ENCODE measurements at places on chromosomes 4 and X. TPM values are rescaled to one million over a fixed set of nuclear protein-coding genes. Genes with fewer than 3 reads are reported as not detected.

DNA sequence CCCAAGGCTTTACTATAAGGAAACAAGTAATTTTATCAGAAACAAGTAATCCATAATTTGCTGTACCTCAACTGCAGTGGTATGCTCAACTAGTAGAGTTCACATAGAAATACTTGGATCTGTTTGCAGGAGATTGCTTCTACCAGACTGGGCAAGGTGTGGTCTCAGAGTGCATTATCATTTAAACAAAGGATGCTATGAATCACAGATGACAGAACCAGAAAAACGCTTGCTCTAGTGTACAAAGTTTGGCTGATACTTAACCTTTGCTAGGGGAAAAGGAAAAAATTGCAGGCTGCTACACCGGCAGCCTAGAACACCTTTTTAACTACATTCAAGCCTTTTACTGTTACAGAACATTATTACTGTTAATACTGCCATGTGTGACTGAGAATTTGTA is 97.1 kb downstream of the ENOX2 start:
- no peak for DNase-seq

Gene EDA2R
- total RNA-seq = not detected

Gene SPOCK3
- not detected for total RNA-seq

Gene MSL3
- 22.5 TPM for total RNA-seq

- no peak for DNase-seq
Measured at GRCh38 chrX:53494436-53494835, 60.3 kb upstream of the HSD17B10 start.

GRCh38 chr4:187158003-187158402 is 434.3 kb upstream of the FAT1 start:
- DNase-seq = no peak

GRCh38 chr4:66273110-66273509 is 602.8 kb upstream of the EPHA5 start:
- DNase-seq = no peak

Gene TEC
- total RNA-seq = 12.4 TPM

Gene NFXL1
- 7.0 TPM for total RNA-seq

DNA sequence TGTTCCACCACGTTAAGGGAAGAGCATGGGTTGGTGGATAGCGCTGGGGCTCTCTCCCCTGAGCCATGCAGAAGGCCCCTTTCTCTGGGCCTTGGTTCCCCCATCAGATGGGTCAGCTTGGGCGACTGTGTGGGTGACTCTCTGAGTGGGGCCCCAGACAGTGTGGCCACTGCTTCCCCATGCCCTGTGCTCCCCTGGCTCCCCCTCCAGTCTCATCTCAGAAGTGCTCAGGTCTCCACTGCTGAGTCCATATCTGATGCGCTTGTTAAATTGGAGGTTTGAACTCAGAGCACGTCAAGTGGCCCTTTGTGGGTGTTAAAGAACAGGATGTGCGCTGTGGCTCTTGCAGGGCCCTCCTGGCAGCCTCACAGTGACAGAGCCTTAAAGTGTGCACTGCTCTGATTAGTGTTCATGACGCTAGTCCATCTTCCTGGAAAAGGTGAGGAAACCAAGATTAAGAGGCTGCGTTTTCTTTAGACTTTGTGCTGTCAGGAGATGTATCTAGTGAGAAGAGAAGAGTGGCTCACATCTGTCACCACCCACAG is 59.8 kb downstream of the NELFA start:
- DNase-seq = no peak

DNA sequence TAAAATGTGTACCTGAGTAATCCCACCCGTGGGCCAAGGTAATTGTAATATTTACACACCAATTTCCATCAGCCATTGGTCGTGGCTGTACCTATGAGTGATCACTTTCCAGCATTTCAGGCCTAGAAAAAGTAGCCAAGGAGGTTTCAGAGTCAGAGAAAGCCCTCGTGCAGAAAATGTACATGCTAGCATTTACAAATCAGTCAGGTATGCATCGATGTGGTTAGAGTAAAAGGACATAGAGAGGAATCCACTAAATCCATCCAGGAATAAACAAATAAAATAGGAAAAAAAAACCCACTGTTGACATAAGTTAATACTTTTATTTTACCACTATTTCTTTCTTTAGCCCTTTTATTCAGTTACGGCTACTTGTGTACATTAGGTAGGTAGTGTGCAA is 256.8 kb downstream of the TRIML1 start:
- no peak for DNase-seq
